ENCODE measurements at places on chromosomes 11 and 22.

DNA sequence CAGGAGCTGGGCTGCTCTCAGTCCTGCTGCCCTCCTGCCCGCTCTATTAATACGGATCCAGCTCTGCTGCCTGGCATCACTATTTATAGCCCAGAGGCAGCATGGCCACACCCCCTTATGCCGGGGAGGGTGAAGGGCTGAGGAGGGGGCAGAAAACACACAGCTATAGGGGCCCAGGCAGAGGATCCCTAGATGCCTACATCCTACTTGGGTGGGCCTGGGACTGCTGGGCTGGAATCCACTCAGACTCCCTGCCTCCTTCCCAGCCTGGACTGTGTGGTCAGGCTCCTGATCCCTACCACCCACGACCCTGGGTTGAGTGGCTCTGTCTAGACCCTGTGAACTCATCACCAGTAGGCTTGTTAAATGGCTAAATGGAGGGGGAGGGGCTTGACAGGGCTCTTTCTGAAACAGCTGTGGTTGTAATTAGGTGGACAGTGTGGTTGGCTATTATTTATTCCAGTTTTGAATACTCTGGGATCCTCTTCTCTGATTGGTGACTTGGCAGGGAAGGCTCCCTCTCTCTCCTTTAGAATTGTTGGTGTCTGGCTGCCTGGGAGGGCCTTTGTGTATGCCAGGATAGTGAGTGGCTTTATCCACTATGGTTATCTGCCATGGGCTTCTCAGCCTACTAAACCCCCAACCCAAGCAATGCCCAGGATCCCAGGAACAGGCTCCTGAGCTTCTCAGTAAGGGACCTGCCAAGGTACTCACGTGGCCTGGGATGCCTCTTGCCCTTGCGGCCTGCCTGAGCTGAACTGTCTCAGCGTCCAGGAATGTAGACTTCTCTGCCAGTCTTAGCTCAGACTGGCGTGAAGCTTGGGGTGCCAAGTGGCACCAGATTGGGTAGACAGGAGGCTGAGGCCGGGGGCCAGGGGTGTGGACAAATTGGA is 15.2 kb downstream of the PHLDB1 start:
- DNase-seq, result no peak

GRCh38 chr11:79219186-79220045 is 221.4 kb downstream of the TENM4 start:
- no peak for DNase-seq

GRCh38 chr11:18540207-18541009 is 13.7 kb upstream of the TSG101 start:
- DNase-seq, result no peak

GRCh38 chr22:50620593-50621355 is 7.2 kb downstream of the ARSA start:
- no peak for DNase-seq

- DNase-seq, result no peak
These were observed 235.4 kb downstream of the METTL15 start for GRCh38 chr11:28343304-28344233.

DNA sequence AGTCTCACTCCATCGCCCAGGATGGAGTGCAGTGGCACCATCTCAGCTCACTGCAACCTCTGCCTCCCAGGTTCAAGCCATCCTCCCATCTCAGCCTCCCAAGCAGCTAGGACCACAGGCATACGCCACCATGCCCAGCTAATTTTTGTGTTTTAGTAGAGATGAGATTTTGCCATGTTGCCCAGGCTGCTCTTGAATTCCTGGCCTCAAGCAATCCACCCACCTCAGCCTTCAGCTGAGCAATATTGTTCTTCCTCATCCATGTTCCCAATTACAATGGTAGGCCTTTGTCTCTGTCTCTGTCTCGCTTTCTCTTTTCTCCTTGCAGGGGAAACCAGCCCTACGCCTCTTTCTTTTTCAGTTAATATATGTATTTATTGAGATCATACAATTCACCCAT is 10.3 kb downstream of the HSPA8 start:
- no peak for DNase-seq

DNA sequence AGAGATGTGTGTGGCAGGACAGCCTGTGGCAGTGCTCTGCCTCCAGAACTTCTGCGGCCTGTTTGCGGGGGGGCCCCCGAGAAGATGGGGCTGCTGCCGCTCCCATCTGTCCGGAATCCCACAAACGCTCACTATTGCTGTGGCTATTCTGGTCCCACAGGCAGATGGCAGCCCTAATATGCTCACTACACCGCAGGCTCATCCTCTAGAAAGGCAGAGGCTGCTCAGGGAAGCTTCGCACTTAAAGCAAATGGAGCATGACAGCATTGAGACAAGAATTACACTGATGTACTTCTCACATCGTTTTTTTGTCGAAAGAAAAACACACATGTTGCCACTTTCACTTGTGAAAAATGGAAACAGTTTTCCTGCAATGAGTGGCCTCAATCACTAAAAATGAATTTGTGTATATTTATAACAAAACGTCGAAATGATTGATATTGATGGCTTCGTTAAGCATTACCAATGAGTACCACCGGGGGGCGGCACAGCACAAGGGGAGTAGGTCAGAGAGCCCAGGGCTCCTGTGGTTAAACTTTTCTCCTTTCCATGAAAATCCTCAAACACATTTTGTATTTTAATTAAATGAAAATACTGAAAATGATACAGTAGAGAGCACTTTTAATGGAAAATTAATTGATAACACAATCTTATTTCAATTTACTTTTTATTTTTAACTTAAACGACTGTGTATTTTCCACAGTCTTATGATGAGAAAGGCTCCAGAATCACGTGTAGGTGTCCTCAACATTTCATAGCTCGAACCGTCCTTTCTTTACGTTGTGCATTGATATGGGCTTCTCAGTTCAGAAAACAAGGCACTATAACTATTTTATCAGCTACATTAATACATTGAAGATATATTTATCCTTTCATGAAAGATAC is 69.1 kb downstream of the CTTN start:
- no peak for DNase-seq

DNA sequence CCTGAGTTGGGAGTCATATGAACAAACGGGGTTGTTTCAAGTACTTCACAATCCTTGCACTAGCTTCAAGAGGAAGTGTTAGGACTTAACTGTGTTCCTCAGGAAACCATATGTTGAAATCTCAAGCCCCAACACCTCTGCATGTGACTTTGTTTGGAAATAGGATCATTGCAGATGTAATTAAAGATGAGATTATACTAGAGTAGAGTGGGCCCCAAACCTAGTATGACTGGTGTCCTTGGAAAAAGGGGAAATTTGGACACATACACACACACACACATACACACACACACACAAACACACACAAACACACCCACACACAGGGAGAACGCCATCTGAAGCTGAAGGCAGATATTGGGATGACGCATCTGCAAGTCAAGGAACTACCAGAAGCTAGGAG is 6.4 kb upstream of the CEP295 start:
- no peak for DNase-seq

All from coronary artery (tissue), 2 donors.